ENCODE measurements at places on chromosomes 1 and 21. TPM values are rescaled to one million over a fixed set of nuclear protein-coding genes. Genes with fewer than 3 reads are reported as not detected.

The TBCE gene
- 32.6 TPM for total RNA-seq

The TXLNA gene
- total RNA-seq, result 47.3 TPM

The LCE2C gene
- not detected for total RNA-seq

The CFAP74 gene
- total RNA-seq, result not detected

The DIO1 gene
- not detected for total RNA-seq

The CRNN gene
- not detected for total RNA-seq

The CHODL gene
- not detected for total RNA-seq

The DRAXIN gene
- 0.15 TPM for total RNA-seq

The DLGAP3 gene
- 0.42 TPM for total RNA-seq

The PLEKHG5 gene
- total RNA-seq, result 1.7 TPM

The NR1I3 gene
- total RNA-seq, result not detected
